ENCODE measurements at places on chromosomes 6 and 20.

GRCh38 chr6:41200901-41201763, at the start of gene TREML2:
Gene TREML2 (minus strand): TSS chr6:41201149. CDS start chr6:41201008, 141 bp downstream.
- DNase-seq: peak; percentile 85

GRCh38 chr6:152378169-152378568, 259.0 kb downstream of the SYNE1 start:
- DNase-seq: no peak

DNA sequence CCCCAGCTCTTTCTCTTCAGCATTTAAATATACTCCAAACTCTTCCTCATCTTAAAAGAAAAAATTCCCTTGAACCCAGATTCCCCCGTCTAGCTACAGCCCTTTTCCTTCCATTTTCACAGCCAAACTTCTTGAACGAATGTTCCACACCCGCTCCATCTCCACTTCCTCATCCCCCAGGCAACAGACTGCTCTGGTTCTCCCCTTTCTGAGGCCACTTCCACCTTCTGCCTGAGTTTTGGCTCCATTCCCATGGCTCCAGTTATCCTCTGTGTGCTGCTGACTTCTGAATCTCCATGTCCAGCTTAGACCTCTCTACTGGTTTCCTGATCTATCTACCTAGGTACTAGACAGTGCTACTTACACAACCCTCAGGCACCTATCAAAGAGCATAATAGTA, 106.4 kb downstream of the RALGAPA2 start:
- no peak for DNase-seq

GRCh38 chr6:169956580-169956979, 205.2 kb downstream of the ERMARD start:
- peak; percentile 60 for DNase-seq

DNA sequence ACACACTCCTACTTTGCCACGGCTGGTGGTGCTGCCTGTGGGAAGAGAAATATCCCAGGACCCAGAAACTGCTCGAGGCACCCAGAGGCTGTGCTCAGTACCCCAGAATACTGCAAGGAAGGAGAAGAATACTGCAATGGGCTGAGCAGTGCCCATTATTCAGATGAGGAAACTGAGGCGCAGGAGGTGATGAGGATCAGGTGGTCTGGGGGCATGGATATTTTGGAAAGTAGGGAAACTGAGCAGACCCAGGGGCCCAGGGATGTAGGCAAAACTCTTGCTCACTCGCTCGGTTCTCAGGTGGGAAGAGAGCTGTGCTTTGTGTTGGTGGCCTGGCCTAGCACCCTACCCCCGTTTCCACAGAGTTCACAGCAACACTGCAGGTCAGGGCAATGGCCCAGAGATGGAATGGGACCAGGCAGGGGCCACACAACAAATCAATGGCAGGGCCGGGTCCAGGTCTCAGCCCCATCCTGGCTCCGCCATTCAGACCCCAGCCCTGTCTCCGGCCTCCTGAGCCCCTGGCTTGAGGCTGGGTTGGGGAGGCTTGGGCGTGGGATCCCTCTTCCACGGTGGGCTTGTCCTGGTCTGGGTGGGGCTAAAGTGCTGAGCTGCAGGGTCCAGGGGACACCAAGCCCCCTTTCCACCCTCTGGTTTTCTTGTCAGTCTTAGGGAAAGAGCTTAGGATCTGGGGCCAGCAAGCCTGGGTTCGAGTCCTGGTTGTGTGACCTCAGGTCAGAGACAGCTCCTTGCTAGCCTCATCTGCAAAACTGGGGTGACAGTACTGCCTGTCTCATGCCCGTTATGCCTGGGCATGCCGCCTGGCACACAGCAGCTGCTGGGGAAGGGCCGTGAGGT, 33.9 kb downstream of the SUN5 start:
- peak; percentile 58 for DNase-seq

DNA sequence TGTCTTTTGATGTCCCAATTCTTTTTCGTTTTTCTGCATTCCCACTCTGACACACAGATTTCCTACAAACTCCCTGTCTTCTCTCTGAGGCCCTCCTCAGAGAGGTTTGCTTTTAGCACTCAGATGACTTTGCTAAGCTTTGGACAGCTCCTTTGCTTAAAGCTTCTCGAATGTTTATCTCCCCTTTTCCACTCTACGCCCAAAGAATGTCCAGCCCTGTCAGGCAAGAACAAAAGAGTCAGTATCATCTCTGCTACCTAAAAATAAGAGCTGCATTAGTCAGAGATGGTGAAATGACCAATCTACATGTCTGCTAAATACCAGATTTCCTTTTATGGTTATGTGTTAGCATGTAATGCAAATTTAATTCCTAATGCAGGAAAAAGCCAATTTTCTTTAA, 56.8 kb downstream of the PREP start:
- DNase-seq: no peak

GRCh38 chr6:11773013-11773412, 5.6 kb downstream of the ADTRP start:
- no peak for DNase-seq

DNA sequence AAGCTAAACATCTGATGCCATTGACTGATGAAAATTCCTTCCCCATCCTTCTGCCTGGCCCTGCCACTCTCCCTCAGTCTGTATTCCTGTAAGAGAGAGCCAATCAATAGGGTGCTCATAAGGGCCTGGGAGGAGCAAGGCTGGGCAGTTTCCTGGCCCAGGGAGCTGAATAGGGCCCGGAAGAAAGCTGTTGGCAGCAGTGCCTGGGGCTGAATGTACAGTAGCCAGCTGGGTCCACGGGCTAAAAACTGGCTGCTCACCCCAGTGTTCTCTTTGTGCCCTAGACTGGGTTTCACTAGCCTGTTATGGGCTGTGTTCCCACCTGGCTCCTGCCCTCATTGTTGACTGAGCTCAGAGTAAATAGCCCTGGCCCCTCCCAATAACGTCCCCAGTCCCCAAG, 1.7 kb upstream of the WFDC2 start:
- peak; percentile 37 for DNase-seq

DNA sequence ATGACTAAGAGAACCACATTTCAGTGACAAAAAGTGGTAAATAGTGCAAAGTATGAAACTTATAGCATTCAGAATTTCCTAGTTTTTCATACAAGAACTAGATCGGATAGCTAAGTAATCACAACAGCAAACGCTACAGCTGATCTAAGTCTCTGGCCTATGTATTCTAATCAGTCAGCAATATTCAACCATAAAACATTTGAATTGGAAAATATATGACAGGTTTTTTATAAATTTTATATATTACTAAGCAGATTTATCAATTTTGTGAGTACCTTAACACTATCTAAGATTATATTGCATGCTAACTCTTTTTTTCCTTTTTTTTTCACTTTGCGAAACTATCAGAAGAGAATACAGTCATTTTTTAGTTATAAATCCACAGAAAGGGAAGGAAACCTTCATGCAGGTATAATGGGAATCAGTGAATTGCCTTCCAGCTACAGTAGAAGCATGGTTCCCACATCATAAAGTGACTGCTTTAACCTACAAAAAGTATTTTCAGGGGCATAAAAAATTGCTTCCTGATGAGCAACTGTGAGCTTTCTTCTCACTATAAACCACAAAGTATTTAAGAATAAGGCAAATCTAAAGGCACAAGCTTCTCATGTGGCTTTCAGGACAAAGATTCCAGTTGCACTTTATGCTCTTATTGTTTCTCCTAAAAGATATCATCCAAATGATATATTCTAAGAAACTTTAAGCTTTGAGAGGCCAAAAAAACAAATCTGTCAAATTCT, 74.0 kb upstream of the GJE1 start:
- DNase-seq: no peak

GRCh38 chr6:13404228-13404891, 76.0 kb upstream of the TBC1D7 start:
- no peak for DNase-seq

DNA sequence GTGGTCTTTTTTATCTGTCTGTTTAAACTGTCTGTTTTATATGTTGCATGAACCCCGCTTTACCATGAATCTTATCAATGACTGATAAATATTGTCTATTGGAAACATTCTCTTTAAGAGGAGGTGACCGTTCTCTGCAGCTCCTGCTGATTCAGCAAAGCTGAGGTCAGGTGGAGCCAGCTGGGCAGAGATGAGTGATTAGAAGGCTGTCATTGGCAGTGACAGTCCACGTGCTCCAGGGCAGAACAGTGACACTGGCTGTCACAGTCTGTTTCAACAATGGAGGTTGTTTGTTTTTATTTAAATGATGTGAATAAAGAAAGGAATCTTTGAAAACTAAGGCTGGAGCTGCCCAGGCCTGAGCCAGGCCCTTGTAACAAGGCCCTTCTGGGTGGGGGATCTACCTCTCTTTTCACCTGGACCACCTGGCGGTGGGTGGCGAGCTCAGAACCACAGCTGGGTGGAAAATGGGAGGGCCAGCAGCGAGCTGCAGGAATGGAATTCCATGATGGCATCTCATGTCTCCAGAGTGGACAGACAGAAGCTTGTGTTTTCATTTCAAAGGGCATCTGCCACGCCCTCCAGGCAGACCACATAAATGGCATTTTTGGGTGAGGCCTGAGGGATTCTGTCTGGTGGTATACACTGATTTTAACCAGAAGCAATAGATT, 12.6 kb downstream of the SYNJ2 start:
- DNase-seq: no peak

DNA sequence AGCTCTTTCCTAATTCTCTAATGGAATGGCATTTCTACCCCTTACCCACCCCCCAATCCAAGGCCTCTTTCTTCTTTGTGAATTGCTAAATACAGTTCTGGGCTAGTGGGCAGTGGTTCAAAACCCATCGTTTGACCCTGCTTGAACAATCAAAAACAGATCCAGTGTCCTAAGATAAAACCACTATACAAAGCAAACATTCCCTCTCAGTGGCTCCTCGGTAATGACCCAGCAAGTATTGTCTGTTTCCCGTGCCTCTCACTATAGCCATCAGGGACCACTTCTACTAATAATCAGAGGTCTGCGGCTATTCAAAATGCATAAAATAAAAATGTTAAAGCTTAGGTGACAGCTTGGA, 143.5 kb upstream of the AKAP12 start:
- DNase-seq: no peak

GRCh38 chr6:157763904-157764177, 59.2 kb upstream of the SNX9 start:
- DNase-seq: no peak

DNA sequence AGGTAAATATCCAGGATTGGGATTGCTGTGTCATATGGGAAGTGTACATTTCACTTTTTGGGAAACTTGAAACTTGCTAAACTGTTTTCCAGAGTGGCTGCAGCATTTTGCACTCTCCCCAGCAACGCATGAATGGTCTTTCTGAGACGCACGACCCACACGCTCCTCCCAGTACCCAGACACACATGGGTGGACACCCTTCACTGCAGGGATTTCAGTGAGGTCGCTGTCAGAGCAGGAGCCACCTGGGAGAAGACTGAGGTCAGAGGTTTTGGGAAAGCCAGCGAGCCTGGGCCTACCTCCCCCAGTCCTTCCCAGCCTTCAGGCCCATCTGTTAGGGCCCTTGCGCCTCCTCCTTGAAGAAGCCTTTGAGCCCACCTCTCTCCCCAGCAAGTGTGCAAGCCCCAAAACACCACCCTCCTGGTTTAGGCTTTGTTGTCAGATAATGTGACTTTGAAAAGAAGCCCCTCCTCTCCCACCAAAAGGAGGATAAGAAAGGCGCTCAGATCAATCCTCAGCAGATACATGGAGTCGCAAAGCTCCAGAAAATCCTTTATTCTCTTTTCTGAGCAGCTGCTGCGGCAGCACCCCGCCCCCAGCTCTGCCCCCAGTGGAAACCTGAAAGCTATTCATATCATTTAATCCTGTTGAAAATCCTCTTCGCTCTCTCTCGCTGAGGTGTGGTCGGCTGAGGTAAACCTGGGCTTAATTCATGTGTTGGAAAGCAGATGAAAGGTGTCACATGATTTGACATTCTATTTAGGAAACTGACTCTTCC, 12.7 kb upstream of the JAG1 start:
- no peak for DNase-seq

DNA sequence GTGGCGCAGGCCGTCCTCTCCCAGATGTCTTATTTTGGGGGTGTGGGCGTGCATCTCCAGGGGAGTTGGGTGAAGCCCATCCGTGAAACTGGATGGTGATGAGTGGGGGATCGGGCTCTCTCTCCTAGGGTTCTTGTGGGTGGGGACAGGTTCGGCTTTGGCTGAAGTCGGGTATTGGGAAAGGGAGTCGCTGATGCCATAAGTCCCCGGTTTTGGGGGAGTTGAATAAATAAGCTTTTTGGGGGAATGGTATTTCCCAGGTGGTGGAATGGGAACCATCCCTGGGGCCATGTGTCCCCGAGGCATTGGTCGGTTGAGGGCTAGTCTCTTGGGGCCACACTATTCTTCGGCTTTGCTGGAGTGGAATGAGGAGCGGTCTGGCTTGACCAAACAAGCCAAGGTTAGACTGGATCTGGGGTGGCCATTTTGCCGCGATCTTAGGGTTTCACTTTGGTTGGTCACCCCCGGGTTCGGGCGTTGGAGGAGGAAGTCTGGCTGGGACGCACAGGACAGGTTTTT, 481 bp downstream of the ZNF133 start:
- no peak for DNase-seq

GRCh38 chr20:37649017-37649416, 44.8 kb upstream of the CTNNBL1 start:
- no peak for DNase-seq

DNA sequence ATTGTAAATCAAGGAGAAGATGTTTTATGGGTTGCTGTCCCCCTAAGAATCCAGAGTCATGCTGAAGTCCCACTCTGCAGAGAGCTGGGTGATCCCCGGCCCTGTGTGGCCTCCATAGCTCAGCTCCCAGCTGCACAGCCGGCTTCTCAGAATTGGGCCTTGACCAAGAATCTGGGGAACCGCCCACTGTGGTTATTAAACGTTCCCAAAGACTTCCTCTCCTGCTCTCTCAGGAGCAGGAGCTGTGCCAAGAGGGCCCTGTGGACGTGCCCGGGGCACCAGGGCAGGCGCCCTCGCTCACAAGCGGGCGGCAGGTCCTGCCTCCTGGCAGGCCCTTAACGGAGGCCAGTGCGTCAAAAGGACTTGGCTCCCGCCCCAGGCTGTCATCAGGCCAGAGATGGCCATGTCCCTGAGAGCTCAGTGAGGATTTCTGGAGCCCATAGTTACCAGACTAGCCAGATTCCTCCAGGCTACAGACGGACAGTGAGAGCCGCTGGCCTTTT, 30.4 kb downstream of the ZC3H12D start:
- peak; percentile 93 for DNase-seq

GRCh38 chr6:11734861-11735613, 43.6 kb downstream of the ADTRP start:
- DNase-seq: no peak

DNA sequence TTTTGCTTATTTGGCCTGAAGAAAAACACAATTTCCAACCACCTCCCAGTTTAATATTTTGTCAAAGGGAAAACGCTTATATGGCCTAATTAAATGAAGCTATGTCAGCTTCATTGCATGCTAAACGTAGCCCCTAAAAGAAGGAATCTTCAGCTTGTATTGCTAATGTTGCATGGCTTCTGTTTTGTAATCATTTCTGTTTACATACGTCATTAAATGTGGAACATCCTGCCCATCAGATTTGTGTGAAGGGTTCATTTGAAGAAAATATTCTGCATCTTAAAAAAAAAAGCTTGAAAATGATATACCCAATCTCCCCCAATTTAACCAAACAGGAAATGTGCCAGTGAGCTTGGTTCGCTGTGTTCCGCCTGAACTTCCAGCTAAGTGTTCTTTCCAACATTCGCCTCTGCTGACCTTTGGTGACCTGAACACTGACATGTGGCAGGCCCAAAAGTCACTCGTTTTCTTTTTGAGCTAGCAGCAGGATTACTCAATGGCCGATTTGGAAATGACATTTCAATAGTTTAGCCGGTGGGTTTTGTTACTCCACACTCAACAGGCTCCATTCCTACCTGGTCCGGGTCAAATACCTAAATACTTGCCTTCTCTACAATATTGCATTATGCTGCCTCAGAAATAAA, 12.7 kb upstream of the SIRT5 start:
- DNase-seq: no peak

All from vagina (tissue), 2 donors.